Cortex of kidney (tissue), 1 donor: ENCODE measurements at places on chromosomes 2 and 18.

DNA sequence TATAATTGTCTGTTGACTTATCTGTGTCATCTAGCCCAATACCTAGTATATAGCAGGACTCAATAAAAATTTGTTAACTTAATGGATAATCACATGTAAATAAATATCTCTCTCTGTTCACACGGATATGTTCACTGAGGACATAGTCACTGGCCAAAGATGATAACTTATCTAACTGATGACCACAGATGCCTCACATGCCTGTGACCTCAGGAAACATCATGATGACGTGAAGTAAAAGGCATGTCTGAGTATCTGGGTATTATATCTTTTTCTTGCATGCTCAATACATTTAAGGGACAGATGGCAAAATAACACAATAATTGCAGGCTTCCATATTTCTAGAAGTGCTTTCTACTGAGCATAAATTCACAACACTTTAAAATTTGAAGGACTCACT, 41.4 kb upstream of the PARD3B start:
- no peak for DNase-seq

DNA sequence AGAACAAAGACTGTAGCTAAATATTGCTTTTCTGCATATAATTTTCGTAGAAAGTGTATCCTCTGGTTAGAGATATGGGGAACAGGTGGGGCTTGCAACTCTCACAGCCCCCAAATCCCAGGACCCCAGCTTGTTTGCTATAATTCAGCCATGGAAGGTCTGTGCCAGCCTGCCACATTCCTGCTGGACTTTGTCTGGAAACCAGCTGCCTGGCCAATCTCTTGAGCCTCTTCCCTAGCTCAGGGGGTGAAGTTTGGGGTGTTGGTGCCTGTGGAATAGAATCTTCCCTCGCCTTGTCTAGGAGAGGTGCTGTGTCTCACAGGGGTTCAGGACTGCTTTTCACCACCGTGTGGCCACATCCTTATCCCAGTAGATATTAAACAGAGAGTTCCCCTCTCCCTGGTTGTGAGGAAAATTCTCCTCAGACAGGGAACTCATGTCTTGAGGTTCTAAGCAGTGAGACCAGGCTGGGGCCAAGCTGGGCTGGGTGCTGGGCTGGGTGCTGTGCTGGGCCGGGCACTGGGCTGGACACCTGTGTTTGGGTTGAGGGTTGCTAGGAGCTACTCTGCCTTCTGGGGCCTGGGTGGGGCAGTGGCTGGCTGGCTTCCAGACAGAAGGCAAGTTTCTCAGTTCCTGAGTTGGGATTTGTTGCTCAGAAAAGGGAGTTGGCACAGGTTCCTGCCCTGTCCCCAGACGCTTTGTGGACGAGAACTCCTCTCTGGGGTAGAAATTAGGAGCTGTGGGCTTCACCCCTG, 12.3 kb downstream of the TOGARAM2 start:
- no peak for DNase-seq

DNA sequence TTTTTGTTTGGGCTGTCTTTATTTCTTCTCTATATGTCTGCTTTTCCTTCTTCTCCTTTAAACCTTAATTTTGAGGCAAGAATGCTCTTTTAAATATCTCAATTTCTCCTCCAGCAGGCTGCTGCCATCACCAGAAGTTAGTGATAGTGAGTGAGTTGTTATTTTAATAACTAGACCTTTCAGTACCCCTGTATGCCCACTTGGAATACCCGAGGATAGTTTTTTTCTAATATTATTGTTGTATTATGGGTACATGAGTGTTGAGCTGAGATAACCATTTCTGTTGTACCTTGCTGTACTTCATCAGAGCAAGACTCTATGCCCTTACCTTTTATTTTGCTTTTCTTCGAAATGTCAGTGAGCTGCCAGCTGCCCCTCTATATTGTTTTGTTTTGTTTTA, 50.1 kb downstream of the PPM1B start:
- no peak for DNase-seq

GRCh38 chr18:35454803-35455202, 43.0 kb downstream of the INO80C start:
- DNase-seq: no peak

- DNase-seq: no peak
Observed at GRCh38 chr18:38709122-38709521, 1143.5 kb upstream of the CELF4 start.

DNA sequence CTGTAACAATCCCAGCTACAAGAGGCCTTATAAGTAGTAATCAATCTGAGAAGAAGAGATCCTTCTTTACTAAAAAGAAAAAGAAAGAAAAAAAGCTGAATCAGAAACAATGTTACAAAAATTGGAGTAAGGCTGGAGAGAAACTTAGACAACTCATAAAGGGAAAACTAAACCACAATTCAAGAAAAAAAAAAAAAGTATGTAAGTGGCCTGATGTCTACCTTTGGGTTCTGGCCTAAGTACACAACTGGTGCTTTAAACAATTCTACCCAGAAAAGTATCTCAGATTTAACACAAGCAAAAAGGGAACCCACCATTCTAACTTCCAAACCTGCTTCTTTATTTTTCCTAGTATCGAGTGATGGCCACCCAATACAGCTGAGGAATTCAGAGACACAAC, 45.3 kb downstream of the ZNF521 start:
- DNase-seq: no peak

GRCh38 chr2:42965196-42965595, 172.8 kb upstream of the HAAO start:
- no peak for DNase-seq

- no peak for DNase-seq
Observed at GRCh38 chr2:234289834-234290590, 206.9 kb downstream of the ARL4C start.

DNA sequence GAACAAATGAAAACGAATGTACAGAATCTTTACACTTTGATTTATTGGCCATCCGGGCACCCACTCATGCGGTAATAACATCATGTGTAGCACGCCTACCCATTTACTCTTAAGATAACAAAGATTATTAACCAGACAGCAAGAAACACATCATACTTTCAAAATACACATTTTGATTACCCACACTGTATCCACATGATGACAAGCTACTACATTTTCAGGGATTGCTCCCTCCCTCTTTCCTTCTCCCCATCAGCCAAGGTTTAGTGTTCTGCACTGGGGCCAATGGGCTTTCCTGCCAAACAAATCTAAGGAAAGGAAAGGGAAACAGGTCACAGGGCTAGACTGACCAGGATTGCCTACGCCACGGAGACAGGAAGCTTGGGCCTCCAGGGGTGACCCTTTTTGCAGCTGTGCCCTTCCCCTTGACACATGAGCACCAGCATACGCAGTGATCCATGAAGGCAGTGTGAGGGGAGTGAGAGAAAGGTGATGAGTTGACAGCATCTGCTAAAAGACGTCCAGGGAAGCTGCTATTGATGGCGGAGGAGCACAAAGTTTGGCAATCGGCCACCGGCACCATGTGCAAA, 76.5 kb downstream of the ZNF521 start:
- no peak for DNase-seq

GRCh38 chr2:187495324-187495723, 47.3 kb upstream of the CALCRL start:
- no peak for DNase-seq

DNA sequence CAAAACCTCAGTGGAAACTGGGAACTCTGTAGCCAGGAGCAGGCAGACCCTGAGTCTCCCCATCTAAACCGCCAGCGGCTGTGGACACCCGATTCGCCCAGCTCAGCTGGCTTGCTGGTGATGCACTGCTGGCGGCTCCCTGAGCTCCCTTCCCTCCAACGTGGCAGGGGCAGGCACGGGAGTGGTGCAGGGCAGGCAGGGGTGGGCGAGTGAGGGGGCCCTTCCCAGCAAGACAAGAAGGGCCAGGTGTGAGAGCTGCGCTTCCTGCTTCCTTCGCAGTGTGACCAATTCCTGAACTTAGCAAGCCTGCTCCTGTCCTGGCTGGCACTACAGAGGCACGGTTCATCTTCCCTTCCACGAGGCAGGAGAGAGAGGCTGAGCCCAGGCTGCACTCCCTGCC, 12.3 kb upstream of the SEMA4C start:
- no peak for DNase-seq

DNA sequence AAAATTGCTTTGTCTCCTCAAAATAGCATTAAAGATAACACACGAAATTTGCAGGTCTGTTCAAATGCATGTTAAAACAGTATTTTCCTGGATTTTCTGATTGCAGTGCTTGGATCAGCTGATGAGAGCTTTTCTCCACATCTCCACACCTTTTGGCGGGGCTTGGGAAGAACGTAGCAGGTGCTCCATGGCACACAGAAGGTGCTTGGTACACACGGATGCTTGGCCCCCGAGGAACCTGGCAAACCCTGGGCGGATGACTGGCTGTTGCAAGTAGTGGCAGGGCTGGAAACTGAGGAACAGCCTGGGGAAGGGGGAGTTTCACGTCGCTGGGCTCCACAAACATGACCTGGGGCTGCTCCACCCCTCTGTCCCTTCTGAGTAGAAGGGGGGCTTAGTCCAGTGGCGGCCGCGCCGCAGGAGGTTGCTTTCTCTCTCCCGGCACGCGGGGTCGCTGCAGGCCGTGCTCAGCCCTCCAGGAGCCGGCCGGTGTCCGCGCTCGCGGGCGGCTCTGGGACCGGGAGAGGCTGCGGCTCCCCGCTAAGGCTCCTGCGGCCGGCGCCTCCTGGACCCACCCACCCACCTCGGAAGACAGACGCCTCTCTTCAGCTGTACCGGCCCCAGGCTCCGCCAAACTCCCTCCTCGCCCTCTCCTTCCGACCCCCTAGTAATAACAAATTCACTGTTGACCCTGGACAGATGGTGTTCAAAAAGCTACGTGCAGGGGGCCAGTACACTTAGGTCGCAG, 69.3 kb downstream of the MARCO start:
- DNase-seq: no peak

GRCh38 chr18:22113144-22113844, 56.1 kb upstream of the GATA6 start:
- no peak for DNase-seq

DNA sequence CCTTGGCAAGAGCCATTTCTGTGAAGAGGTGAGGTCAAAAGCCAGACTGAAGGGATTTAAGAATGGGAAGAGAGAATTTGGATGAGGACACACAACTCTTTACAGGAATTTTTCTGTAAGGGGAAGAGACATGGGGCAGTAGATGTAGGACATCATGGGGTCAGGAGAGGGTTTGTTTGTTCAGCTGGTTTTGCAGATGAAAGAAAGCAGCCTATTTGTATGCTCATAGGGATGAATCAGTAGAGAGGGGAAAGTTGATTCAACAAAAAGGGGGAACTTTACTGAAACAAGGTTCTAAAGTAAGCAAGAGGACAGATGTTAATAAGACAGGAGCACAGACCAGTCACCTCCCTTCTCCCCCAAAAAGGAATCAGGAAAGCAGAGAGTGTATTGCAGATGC, 11.2 kb downstream of the SCG2 start:
- no peak for DNase-seq

- no peak for DNase-seq
Observed at GRCh38 chr2:43616967-43617680, 19.9 kb upstream of the PLEKHH2 start.

DNA sequence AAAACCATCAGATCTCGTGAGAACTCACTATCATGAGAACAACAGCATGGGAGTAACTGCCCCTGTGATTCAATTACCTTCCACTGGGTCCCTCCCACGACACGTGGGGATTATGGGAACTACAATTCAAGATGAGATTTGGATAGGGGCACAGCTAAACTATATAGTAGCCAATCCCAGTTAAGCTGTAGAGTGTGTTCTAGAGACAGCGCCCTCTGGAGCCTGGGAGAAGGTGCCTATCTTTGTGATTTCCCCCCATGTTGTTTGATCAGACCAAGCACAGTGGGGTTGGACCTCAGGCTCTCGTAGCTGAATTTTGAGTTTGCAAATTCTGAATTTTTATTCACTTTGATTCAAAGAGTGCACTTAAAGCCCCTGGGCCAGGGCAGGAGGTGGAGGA, 108.2 kb upstream of the TWIST2 start:
- no peak for DNase-seq

DNA sequence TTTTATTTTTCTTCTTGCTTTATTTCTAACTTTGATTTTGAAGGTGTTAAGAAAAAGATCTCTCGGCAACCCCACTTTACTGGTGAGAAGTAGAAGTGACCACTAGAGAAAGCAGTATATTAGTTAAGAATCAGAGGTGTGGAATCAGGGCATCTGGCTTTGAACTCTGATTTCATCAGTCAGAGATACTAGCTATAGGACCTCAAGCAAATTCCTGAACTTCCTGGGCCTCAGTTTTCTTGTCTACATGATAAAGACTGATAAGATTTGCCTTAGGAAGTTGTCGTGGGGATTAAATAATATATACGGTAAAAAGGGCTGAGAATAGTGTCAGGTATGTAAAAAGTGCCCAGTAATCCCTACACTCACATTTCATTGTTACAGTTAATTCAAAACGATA, 440.3 kb upstream of the CRIM1 start:
- DNase-seq: no peak

DNA sequence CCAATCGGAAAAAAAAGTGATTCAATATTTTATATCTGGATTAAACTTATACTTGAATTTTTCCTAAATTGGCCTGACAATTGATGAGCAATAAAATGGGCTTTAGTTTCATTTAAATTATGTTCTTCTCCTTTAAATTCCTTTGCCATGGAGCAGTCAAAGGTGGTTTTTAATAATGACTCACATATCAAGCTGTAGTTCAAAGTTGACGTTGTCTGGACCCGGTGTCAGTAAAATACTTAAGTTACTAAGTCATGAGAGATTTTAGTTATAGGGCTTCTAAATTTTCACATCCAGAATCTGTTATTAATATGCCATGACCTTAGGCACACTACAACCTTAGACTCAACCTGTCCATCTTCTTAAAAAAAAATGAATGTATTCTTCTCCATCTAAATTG, 62.5 kb downstream of the CDH2 start:
- DNase-seq: no peak

DNA sequence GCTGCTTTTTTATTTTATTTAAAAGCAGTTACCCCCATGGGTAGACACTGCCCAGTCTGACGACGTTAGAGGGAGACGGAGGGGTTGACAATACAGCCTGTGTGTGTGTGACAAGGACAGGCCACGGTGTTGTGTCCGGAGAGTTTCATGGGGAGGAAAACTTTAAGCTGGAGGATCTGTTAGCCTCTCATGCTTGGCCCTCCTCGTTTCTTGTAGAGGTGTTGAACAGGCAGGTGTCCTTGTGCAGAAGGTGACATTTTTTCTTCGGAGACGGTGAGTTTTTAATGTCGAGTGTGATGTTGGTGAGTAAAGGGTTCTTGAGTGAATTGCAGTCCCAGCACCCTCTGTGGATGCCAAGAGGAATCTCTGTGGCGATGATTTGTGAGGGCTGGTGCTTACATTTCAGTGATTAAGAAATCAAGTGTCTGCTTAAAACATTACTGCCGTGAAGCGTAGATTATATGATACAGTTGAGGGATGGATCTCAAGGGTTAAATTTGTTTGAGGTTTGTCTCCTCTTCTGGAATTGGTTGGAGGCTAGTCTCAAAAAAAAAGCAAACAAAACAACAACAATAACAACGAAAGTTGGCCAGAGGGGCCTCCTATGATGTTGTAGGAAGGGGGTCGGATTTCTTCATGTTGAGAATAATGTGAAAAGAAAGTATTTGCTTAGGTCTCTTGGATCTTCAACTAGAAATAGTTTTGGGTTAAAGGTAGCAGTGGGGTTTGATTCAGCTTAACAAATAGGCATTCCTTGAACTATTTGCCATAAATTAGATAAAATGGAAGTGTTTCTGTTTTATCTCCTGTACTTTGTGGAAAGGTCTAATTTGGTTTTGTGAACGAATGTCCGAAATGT, 1.6 kb downstream of the NCOA1 start:
- DNase-seq: no peak
